ENCODE measurements at places on chromosomes 3 and 15.
A peak's percentile ranks its signal among the peaks of the same experiment; 100 is the strongest.

GRCh38 chr15:62988701-62989100, 53.8 kb upstream of the TPM1 start:
- DNase-seq = no peak

DNA sequence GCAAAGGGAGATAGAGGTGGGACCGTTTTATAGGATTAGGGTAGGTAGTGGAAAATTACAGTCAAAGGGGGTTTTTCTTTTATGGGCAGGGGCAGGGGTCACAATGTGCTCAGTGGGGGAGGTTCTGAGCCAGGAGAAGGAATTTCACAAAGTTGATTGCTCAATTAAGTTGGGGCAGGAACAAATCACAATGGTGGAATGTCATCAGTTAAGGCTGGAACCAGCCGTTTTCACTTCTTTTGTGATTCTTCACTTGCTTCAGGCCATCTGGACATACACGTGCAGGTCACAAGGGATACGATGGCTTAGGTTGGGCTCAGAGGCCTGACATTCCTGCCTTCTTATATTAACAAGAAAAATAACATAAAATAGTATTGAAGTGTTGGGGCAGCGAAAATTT, 453.8 kb downstream of the VGLL3 start:
- no peak for DNase-seq

GRCh38 chr3:30193625-30194044, 412.8 kb upstream of the TGFBR2 start:
- DNase-seq = no peak

DNA sequence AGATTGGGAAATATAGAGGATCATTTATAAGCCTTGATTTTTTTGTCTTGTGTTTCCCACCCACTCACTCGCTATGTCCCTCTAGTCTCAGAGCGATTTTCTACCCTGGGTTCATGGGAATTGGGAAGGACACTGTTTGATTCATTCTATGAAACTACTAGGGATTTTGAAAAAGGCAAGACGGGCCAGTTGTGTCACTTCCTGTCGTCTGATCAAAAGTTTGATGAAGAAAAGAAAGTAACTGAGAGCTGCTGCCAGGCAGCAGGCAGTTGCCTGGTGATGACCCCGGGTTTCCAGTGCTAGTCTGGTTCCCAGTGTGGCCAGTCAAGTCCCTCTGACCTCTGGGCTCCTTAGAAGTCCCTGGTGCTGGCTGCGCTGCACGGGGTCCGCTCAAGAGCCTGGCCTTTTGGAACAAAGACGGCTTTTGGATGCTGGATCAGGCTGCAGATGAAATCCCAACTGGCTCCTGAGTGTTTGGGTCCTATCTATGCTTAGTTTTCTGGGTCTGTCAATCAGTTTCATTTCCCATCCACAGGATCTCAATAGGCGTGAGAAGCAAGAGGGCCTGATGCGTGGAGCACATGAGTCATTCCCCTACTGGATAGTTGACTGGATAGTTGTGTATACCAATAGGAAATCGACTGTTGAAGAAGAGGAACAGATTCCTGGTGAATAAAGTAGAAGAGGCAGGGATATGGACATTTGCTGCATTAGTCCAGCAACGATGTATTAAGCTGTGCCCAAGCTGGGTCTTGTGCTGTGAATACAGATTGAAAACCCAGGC, 89.7 kb downstream of the EEFSEC start:
- peak; percentile 13 for DNase-seq

DNA sequence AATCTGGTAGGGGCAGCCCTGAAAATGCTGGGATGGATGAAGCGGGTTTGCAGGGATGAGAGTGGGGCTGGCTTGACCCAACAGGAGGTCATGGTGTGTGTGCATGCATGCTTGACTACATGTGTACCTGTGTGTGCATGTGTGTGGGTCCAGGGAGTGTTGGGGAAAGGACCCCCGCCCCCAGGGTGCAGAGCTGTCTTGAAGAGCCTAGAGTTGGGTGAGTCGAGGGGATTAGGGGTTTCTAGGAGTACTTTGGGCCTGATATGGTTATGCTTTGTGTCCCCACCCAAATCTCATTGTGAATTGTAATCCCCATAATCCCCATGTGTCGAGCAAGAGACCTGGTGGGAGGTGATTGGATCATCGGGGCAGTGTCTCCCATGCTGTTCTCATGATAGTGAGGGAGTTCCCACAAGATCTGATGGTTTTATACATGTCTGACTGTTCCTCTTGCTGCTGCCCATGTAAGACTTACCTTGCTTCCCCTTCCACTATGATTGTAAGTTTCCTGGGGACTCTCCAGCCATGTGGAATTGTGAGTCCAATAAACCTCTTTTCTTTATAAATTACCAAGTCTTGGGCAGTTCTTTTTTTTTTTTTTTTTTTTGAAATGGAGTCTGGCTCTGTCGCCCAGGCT, 5.2 kb upstream of the LCTL start:
- no peak for DNase-seq

- no peak for DNase-seq
Observed at GRCh38 chr3:125146626-125147490, 65.7 kb downstream of the SLC12A8 start.

- DNase-seq = peak; percentile 48
Observed at GRCh38 chr3:30934208-30934550, 39.7 kb upstream of the GADL1 start.

GRCh38 chr15:34782901-34783300, 12.4 kb downstream of the ACTC1 start:
- DNase-seq = no peak

DNA sequence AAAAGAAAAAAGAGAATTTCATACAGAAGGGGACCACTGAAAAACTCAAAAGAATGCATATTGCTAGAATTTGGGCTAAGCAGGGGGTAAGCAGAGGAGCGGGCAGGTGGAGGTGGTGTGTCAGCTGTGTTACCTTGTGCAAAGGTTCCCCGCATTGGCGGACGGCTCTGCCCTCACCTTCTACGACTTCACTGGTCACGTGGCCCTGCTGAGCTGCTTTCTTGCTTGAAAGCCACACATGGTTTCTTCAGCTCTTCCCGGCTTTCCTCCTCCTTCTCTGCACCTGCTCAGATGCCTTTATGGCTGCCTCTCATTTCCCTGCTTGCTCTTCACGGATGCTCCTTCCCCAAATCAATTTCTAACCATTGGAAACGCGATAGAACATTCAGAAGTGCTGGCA, 30.5 kb downstream of the FAH start:
- DNase-seq = no peak

- no peak for DNase-seq
Observed at GRCh38 chr15:50653156-50653743, 33.3 kb downstream of the TRPM7 start.

- no peak for DNase-seq
Observed at GRCh38 chr3:5799398-5799797, 611.9 kb downstream of the EDEM1 start.

- no peak for DNase-seq
Observed at GRCh38 chr3:151395806-151396205, 11.3 kb upstream of the P2RY12 start.

DNA sequence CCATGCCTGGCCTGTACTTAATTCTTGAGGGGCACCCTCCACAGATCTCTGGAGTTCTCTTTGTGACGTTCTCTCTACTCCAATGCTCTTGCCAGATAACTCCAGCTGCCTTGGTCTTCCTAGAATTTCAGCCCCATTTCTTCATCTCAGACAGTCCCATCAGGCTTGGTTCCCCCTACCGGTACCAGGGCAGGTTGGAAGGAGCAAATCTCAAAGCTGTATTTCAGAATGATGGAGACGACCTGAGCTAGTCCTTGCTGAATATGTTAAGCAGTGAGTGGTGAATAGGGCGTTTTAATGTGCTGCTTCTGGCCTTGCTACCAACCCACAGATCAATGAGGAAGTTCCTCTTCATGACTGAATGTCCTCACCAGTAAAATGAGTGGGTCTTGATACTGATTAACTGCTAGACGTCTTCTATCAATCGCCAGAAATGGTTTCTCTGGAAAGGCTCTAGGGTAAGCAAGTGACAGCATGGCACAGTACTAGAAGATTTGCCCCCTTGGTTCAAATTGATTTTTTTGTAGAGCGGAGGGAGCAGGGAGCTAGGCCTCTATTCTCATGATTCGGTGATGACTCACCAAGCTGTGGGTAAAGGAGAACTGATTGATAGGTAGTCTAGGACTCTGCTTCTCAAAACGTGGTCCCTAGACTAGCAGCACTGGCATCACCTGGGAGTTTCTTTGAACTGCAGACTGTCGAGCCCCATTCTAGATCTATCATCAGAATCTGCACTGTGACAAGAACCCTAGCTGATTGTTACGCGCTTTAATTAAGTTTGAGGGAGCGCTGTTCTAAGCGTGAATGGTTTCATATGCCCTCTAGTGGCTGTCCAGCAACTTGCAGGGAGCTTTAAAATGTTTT, 67.8 kb downstream of the UBP1 start:
- peak; percentile 71 for DNase-seq

DNA sequence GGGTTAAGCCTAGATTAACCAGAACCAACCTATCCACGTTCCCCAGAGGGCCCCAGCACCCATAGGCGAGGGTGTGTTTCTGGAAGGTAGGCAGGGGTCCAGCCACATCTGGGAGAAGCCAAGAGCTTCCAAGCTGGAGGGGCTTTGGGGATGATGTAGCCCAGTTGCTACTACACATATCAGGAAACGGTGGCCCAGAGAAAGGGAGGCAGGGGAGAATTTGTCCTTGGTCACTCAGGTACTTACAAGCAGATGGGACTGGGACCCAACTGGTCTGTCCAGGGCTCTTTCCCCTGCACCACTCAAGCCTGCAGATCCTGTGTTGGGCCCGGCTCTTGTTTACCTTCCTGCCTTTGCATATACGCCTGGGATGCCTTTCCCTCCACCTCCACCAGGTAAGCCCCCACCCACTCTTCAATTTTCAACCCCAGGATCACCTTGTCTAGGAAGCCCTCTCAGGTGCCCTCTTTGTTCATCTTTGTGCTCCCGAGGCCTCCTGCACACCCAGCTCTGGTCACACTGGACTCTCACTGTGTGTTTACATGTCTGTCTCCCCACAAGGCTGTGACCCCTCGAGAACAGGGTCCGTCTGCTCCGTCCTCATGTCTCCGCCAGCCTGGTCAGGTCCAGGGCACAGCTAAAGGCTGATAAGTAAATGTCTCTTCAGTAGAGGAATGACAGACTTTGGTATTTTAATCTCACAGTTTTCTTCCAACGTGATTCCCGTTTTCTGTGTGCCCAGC, 204.4 kb upstream of the LINGO1 start:
- DNase-seq = no peak

- no peak for DNase-seq
Observed at GRCh38 chr3:14793858-14794234, 24.9 kb upstream of the FGD5 start.

DNA sequence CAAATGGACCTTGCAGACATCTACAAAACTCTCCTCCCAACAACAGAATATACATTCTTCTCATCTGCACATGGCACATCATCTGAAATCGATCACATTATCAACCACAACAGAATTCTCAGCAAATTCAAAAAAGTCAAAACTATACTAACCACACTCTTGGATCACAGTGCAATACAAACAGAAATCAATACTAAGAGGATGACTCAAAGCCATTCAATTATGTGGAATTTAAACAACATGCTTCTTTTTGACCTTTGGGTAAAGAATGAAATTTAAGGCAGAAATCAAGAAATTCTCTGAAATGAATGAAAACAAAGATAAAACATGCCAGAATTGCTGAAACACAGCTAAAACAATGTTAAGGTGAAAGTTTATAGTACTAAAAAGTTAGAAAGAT, 358.1 kb downstream of the NSUN3 start:
- no peak for DNase-seq

- peak; percentile 9 for DNase-seq
Observed at GRCh38 chr15:68230157-68231100, 901 bp upstream of the CLN6 start.

- DNase-seq = peak; percentile 57
Observed at GRCh38 chr15:85048430-85048829, 66.8 kb downstream of the PDE8A start.

- no peak for DNase-seq
Observed at GRCh38 chr15:72737061-72737460, 46.5 kb downstream of the ADPGK start.

DNA sequence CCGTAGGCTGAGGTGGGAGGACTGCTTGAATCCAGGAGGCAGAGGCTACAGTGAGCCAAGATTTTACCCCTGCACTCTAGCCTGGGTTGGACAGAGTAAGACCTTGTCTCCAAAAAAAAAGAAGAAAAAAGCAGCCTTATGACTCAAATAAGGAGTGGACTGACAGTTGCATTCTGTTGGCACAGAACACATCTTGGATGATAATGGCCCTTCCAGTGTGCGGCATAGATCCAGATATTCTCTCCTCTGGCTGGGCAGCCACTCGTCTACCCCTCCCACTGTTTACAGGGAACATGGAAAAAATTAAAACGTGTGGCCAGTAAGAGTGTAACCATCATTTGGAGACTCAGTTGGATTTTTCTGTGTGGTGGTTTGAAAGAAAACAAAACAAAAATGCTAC, 118.6 kb upstream of the RNF7 start:
- no peak for DNase-seq

- no peak for DNase-seq
Observed at GRCh38 chr3:151684094-151684493, 49.6 kb upstream of the AADACL2 start.

GRCh38 chr3:100402891-100403290, 1.6 kb downstream of the LNP1 start:
- DNase-seq = no peak

GRCh38 chr3:18810306-18810661, 338.0 kb upstream of the KCNH8 start:
- DNase-seq = no peak

- DNase-seq = no peak
Observed at GRCh38 chr3:112038863-112039262, 4.3 kb downstream of the TMPRSS7 start.

GRCh38 chr3:188979248-188979647, 192.5 kb upstream of the TPRG1 start:
- DNase-seq = no peak

DNA sequence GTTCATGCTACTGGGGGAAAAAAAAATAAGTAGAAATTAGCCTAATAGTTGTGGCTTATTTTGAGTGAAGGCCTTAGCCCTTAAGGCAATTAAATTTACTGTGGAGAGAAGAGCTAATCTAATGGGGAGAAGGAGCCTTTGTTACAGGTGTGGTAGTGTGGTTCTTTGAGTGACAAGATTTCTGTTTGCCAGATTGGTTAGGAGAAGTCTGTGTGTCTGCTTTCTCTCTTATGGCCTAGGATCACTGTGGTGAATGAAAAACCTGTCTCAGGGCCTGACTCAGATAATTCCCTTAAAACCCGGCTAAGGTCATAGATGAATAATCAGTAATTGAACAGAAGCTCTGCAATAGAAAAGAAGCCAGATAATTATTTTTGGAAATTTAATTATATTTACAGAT, 27.0 kb downstream of the OPA1 start:
- no peak for DNase-seq

DNA sequence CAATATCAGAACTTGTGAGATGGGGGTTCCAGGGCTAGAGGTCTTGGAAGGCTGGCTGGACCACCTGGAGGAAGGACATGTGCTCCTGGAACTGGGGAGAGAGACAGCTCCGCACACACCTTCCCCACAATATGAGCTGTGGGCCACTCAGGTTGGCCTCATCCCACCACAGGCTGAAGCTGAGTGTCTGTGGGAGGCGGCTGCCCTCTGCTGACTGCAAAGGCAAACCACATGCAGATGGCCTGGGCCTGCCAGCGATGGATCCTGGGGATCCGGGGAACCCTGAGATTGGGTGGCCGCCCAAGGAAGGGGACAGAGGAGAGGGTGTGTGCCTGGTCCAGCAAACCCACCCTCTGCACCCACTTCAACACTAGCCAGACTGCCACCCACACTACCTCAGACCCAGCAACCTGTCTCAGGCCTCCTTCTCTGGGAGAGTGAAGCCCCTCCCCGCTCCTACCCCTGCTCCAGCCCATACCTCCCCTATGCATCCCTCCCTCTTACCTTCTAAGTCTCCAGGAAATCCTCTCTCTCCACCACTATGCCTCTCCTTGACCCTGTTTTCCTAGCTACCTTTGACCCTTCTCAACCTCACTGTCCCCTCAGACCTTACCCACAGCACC, 44.8 kb downstream of the CYP11A1 start:
- peak; percentile 49 for DNase-seq
